ENCODE measurements at places on chromosomes 4 and X. TPM values are rescaled to one million over a fixed set of nuclear protein-coding genes. Genes with fewer than 3 reads are reported as not detected.

The ARHGEF6 gene
- 18.0 TPM for total RNA-seq

The PAGE4 gene
- not detected for total RNA-seq

The SLC10A6 gene
- not detected for total RNA-seq

The TCP11X2 gene
- total RNA-seq: not detected

The NDNF gene
- total RNA-seq: 0.56 TPM

The HAND2 gene
- total RNA-seq: 12.8 TPM

The TMPRSS11B gene
- not detected for total RNA-seq

The KLB gene
- under 0.01 TPM for total RNA-seq

The GPM6B gene
- 5.4 TPM for total RNA-seq

The TNMD gene
- not detected for total RNA-seq

The GAGE12F gene
- not detected for total RNA-seq

The SPANXC gene
- total RNA-seq: not detected

The F8 gene
- total RNA-seq: 7.9 TPM

The TIMM8A gene
- total RNA-seq: 9.0 TPM

The ODAPH gene
- not detected for total RNA-seq

The TEC gene
- total RNA-seq: 1.1 TPM

The BST1 gene
- total RNA-seq: 39.5 TPM

The PRSS12 gene
- 14.6 TPM for total RNA-seq

The TMEM31 gene
- total RNA-seq: not detected

The PCYT1B gene
- total RNA-seq: under 0.01 TPM

The NCAPG gene
- 63.6 TPM for total RNA-seq

The ANKRD37 gene
- total RNA-seq: 15.3 TPM

The SMIM10L2A gene
- total RNA-seq: 1.7 TPM

The HTR2C gene
- total RNA-seq: not detected

Data from regular cardiac myocyte (primary cell).